ENCODE measurements at places on chromosomes 5 and 9.

DNA sequence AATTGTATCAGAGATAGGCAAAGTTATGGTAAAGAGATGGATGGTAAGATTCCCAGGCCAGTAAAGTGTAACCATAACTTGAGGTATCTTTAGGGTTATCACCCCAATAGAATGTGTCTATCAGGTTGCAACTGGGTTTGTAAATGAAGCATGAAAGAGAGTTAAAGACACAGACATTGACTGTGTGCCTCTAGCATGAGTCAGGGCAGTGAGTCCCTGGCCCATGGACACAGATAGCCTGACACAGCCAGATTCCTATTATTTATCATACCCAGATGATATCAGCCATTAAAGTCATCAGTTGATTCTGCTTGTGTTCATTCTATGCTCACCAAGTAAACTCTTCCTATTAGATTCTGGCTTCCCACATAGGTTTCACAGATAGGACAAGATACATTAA is 33.5 kb upstream of the SNAPC3 start:
- DNase-seq = no peak

- no peak for DNase-seq
Observed at GRCh38 chr9:136694163-136694871, 7.1 kb upstream of the AGPAT2 start.

DNA sequence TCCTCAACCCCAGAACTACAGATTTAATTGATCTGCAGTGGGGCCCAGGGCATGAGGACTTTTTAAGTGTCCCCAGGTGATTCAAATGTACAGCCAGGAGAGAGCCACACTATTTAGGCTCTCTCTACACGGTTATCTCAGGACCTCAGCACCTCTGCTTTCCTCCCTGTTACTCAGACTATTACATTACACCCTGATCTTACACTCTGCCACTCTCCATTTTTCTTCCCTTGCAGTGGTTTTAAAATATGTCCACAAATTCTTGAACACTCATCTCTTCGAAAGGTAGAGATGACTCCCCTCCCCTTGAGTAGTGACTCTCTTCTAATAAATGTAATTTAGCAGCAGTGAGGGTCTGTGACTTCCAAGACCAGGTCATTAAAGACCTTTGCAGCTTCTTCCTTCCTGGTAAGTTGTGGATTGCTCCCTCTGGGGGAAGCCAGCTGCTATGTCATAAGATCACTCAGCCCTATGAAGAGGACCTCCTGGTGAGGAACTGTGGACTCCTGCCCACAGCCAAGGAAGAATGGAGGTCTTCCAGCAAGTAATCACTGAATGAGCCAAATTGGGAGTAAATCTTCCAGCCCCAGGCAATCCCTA is 87.5 kb upstream of the SSBP2 start:
- no peak for DNase-seq

DNA sequence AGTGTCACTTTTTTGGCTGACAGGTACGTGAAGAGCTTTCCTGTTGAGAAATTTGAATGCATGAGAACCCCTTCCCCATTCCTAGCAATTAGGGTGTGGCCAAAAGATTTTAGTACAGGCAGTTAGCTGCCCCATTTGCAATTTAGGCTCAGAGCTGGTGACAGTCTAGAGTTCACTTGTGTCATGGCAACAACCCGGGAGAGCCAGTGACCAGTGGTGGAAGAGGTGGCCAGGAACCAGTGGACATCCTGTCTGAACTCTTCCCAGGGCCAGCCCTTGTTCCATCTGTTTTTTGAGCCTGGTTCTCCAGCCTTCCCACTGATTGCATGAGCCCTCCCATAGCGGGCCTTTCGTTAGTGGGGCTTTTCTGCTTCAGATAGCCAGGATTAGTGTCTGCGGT is 2.5 kb upstream of the NEUROG1 start:
- no peak for DNase-seq

GRCh38 chr5:122586351-122586750 is 188.5 kb upstream of the SNX2 start:
- DNase-seq = no peak

GRCh38 chr5:32523625-32524024 is 61.7 kb upstream of the SUB1 start:
- no peak for DNase-seq

- DNase-seq = no peak
Observed at GRCh38 chr5:370959-371810, 49.7 kb downstream of the AHRR start.

Measured in stimulated activated CD8-positive, alpha-beta memory T cell treated with anti-CD3 and anti-CD28 coated beads, Interleukin-4, amount 100 ng/mL, for 4 hours (primary cell).